ENCODE measurements at places on chromosomes 6 and 20. TPM values are rescaled to one million over a fixed set of nuclear protein-coding genes. Genes with fewer than 3 reads are reported as not detected.

DNA sequence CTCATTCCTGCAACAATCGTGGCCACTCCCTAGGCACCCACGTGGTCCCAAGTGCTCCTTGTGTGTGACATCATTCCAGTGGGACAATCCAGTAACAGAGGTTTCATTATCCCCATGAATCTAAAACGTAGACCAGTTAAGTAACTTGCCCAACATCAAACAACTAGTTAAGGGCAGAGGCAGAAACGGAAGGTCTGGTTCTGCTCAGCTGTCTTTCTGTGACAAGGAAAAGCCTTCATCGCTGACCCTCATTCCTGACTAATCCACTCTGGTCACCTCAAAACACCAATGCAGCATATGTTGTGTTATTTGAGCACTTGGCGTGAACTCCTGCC is 261.4 kb upstream of the JARID2 start:
- no peak for DNase-seq
- no peak overlapping the region for H3K4me3 ChIP-seq
- H3K27me3 ChIP-seq = no peaks in the 10 kb centered on the region
- H3K4me1 ChIP-seq = no peaks in the 10 kb centered on the region
- no peaks in the 10 kb centered on the region for H3K36me3 ChIP-seq
- no peak overlapping the region for H3K27ac ChIP-seq

- H3K27me3 ChIP-seq = peaks cover 2% of the 10 kb centered on the region
- H3K27ac ChIP-seq = no peak overlapping the region
- H3K4me3 ChIP-seq = no peak overlapping the region
- no peaks in the 10 kb centered on the region for H3K36me3 ChIP-seq
- H3K4me1 ChIP-seq = peaks cover 9% of the 10 kb centered on the region
- no peak for DNase-seq
These were observed 53.5 kb upstream of the NXT1 start for GRCh38 chr20:23296841-23297701.

DNA sequence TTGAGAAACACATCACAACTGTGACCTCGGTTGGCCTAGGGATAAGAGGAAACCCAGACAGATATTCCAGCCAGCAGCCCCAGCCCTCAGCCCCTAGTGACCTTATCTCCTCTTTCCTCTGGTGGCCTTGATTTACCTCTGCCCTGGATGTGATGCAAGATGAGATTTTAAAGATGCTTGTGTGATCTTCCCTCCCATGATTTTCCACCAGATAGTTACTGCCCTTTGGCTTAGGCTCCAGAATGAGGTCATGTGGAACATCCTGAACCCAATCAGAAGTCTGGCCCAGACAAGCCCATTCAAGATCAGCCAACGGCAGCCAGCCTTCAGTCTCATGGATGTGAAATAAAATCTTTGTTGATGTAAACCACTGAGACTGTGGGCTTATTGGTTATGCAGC is 104.0 kb downstream of the BANF2 start:
- H3K36me3 ChIP-seq = no peaks in the 10 kb centered on the region
- peaks cover 22% of the 10 kb centered on the region for H3K4me1 ChIP-seq
- H3K4me3 ChIP-seq = no peak overlapping the region
- no peaks in the 10 kb centered on the region for H3K27me3 ChIP-seq
- H3K27ac ChIP-seq = peak overlapping the region; percentile 45
- no peak for DNase-seq

GRCh38 chr6:7201732-7202541 is 94.2 kb downstream of the RREB1 start:
- peaks cover 8% of the 10 kb centered on the region for H3K36me3 ChIP-seq
- no peak for DNase-seq
- no peak overlapping the region for H3K4me3 ChIP-seq
- no peaks in the 10 kb centered on the region for H3K4me1 ChIP-seq

DNA sequence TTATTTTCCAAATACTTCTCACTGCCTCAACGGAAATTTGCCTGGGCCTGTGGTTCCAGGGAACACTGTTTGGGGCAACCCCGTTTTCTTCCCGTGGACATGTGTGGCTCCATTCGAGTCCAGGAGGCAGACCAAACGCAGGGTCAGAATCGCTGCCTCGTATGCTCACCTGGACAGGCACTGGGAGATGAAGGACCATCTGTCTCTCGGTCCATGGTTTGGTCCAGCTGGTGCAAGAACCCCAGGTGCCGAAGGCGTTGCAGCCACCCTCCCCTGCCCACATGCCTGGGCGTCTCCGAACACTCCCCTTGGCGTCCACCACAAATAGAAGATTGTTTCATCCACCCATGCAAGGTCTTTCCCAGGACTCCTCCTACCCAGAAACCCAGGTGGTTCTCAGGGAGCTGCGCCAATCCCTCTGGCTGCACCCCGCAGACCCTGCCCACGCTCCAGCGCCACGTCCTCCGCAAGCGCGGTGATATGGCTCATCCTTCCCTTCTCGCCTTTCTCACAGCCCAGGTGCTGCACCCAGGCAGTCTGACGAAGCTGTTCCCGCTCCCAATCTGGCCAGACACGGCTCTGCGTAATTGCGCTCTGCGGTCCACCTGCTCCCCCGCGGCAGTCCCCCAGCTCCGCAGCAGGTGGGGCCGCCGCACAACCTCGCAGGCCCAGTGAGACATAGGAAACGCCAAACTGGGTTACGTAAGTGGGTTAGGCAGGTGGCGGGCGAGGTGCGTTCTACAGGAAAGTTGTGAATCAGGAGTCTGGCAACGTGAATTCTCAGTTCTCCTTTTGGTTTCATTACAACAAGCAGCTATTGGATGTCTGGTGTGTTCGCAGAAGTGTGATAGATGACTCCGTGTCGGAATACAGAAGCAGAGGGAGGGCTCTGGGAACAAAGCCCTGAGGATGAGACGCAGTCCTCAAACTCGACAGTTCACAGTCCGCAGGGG is 146.2 kb upstream of the ECI2 start:
- peak; percentile 9 for DNase-seq
- peak overlapping the region; percentile 39 for H3K27ac ChIP-seq
- H3K4me1 ChIP-seq = peaks cover 12% of the 10 kb centered on the region
- peaks cover 16% of the 10 kb centered on the region for H3K27me3 ChIP-seq
- H3K4me3 ChIP-seq = peak overlapping the region; percentile 62

Gene OPN5
- total RNA-seq = not detected

GRCh38 chr6:106377061-106377540 is 16.6 kb downstream of the CRYBG1 start:
- no peak for DNase-seq
- no peak overlapping the region for H3K27ac ChIP-seq
- H3K27me3 ChIP-seq = peaks cover 9% of the 10 kb centered on the region
- H3K4me1 ChIP-seq = no peaks in the 10 kb centered on the region
- H3K4me3 ChIP-seq = no peak overlapping the region

Gene CD93
- 0.44 TPM for total RNA-seq

- peaks cover 6% of the 10 kb centered on the region for H3K27me3 ChIP-seq
- no peaks in the 10 kb centered on the region for H3K36me3 ChIP-seq
- no peak overlapping the region for H3K4me3 ChIP-seq
- no peak overlapping the region for H3K27ac ChIP-seq
These were observed 58.3 kb downstream of the DACT2 start for GRCh38 chr6:168261234-168261633.

Gene SIGLEC1
- not detected for total RNA-seq

- no peak overlapping the region for H3K27ac ChIP-seq
- peaks cover 48% of the 10 kb centered on the region for H3K27me3 ChIP-seq
- peaks cover 5% of the 10 kb centered on the region for H3K4me1 ChIP-seq
These were observed 11.8 kb upstream of the SPAG4 start for GRCh38 chr20:35603695-35604448.

- H3K27ac ChIP-seq = peak overlapping the region; percentile 29
- no peak for DNase-seq
- no peak overlapping the region for H3K4me3 ChIP-seq
- H3K36me3 ChIP-seq = peaks cover 7% of the 10 kb centered on the region
- no peaks in the 10 kb centered on the region for H3K27me3 ChIP-seq
These were observed 23.8 kb downstream of the SLC22A23 start for GRCh38 chr6:3433005-3433404.

GRCh38 chr20:31827059-31827458 is 7.9 kb downstream of the MYLK2 start:
- no peaks in the 10 kb centered on the region for H3K36me3 ChIP-seq
- DNase-seq = no peak
- H3K27me3 ChIP-seq = peaks cover 2% of the 10 kb centered on the region
- H3K27ac ChIP-seq = no peak overlapping the region

DNA sequence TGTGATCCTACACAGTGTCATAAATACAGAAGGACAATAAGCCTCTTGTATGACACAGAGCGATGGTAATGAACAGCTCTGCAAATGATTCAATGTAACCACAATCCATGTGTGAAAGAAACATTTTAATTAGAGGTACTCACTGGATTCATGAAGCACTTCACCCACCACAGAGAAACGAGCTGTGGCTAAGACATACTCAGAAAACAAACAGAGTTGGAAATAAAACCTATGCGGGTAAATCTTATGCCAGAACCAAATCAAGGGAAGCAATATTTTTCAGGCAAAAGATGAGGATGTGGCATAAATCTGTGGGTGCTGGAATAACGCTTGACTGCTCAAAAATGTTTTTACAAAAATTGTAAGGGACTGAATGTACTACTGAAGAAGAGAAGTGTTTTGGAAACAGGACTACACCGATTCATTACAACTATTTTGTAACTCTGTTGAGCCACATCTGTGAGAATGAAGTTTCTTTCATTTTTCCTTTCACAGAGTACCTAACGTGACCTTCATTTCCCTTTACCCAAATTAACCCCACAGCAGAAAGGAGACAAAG is 112.1 kb downstream of the WDR27 start:
- H3K27me3 ChIP-seq = no peaks in the 10 kb centered on the region
- no peak for DNase-seq
- H3K27ac ChIP-seq = no peak overlapping the region
- H3K4me3 ChIP-seq = no peak overlapping the region

- no peaks in the 10 kb centered on the region for H3K27me3 ChIP-seq
- no peak overlapping the region for H3K4me3 ChIP-seq
- H3K36me3 ChIP-seq = no peaks in the 10 kb centered on the region
- no peaks in the 10 kb centered on the region for H3K4me1 ChIP-seq
These were observed 155.0 kb downstream of the TMEM200A start for GRCh38 chr6:130520801-130521200.

Gene SMIM13
- 13.3 TPM for total RNA-seq

Gene ZNF341
- total RNA-seq = 5.1 TPM

Gene LRRN4
- not detected for total RNA-seq

Gene CCN2
- total RNA-seq = 24.2 TPM

GRCh38 chr20:58308680-58309527 is 611 bp upstream of the RAB22A start:
- peaks cover 18% of the 10 kb centered on the region for H3K4me1 ChIP-seq
- no peaks in the 10 kb centered on the region for H3K27me3 ChIP-seq
- peak; percentile 38 for DNase-seq
- H3K36me3 ChIP-seq = peaks cover 5% of the 10 kb centered on the region

- H3K36me3 ChIP-seq = no peaks in the 10 kb centered on the region
- no peaks in the 10 kb centered on the region for H3K27me3 ChIP-seq
- no peak overlapping the region for H3K4me3 ChIP-seq
- DNase-seq = no peak
- H3K27ac ChIP-seq = no peak overlapping the region
These were observed 568.4 kb upstream of the MAP3K7 start for GRCh38 chr6:91155129-91155785.

Gene FRK
- total RNA-seq = 0.11 TPM

DNA sequence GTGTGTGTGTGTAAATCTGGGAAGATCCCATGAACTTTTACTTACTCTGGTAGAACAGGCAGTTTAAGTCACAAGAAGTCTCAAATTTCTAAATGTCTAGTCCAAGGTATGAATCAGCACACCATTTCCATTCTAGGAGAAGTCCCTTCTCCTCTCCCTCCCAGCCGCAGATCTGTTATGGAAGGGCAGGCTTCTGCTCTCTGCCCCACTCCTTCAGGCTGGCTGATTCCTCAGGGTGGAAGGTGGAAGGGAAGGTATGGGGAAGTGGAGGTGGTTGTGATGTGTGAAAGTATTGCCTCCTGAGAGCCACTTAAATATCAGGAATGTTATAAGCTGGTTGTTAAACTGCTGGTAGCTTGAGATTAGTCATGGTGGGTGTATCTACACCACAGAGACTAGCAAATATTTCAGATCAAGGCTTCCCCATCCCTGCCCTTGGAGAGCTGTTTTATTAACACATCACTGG is 44.5 kb upstream of the LAMA4 start:
- peaks cover 30% of the 10 kb centered on the region for H3K4me1 ChIP-seq
- H3K27me3 ChIP-seq = no peaks in the 10 kb centered on the region
- no peak overlapping the region for H3K4me3 ChIP-seq
- H3K36me3 ChIP-seq = no peaks in the 10 kb centered on the region
- DNase-seq = no peak
- H3K27ac ChIP-seq = peak overlapping the region; percentile 5

GRCh38 chr6:113607821-113608545 is 249.2 kb upstream of the MARCKS start:
- H3K4me3 ChIP-seq = no peak overlapping the region
- H3K27ac ChIP-seq = no peak overlapping the region
- H3K27me3 ChIP-seq = no peaks in the 10 kb centered on the region
- no peak for DNase-seq
- no peaks in the 10 kb centered on the region for H3K36me3 ChIP-seq

DNA sequence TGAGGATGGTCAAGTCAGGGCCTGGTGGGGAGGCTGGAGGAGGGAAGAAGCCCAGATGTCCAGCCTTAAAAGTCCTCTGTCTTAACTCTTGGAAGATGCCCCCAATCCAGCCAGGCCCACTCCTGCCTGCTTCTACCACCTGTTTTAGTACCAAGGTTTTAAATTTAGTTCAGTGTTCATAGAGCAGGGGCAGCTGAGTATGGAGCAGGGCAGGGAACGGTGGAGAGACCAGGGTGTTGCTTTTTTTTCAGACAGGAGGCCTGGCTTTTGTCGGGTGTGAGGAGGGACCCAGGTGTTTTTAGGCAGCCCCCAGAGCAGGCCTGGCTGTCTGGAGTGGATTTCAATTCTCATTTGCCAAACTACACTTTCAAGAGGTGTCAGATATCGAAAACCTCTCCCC is 278.8 kb downstream of the CDC5L start:
- no peak overlapping the region for H3K4me3 ChIP-seq
- no peak for DNase-seq
- H3K27ac ChIP-seq = no peak overlapping the region

Gene ULBP1
- total RNA-seq = 2.3 TPM

- H3K4me1 ChIP-seq = peaks cover 45% of the 10 kb centered on the region
- H3K36me3 ChIP-seq = peaks cover 15% of the 10 kb centered on the region
- H3K27ac ChIP-seq = no peak overlapping the region
- peak overlapping the region; percentile 73 for H3K4me3 ChIP-seq
These were observed 55.9 kb upstream of the TRAF3IP2 start for GRCh38 chr6:111661541-111662061.

Gene SLC35A1
- total RNA-seq = 15.7 TPM

GRCh38 chr6:166960609-166960978 is 4.2 kb upstream of the RNASET2 start:
- DNase-seq = no peak
- no peak overlapping the region for H3K27ac ChIP-seq
- H3K27me3 ChIP-seq = peaks cover 2% of the 10 kb centered on the region

- H3K27me3 ChIP-seq = peaks cover 58% of the 10 kb centered on the region
- peak overlapping the region; percentile 88 for H3K4me3 ChIP-seq
- no peak overlapping the region for H3K27ac ChIP-seq
- no peak for DNase-seq
- H3K4me1 ChIP-seq = peaks cover 14% of the 10 kb centered on the region
These were observed 771 bp upstream of the PPP1R3G start for GRCh38 chr6:5084360-5084780.
